SHP77 (cell line): ENCODE measurements at places on chromosomes 2 and 18.

- DNase-seq: no peak
Observed at GRCh38 chr2:120985997-120986651, 250.5 kb downstream of the GLI2 start.

GRCh38 chr2:68435615-68436014 lies 31.5 kb downstream of the FBXO48 start:
- no peak for DNase-seq

DNA sequence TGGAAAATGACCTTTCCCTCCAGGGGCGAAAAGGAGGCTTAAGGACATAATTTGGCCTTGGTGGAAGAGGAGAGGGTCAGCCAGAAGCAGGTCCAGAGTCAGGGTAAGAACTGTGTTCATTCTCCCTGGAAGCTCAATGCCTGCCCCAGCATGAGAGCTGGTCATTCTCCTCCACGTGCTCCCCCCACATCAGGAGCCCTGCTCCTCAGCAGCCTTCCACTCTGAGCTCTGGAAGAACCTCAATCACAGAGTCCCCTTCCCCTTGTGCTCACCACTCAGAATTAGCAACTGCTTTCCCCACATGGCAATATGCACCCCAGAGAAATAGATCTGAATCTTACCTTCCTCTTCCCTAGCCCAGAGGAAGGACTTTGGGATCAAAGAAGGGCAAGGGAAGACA lies 115.4 kb downstream of the TMEM200C start:
- DNase-seq: no peak

GRCh38 chr2:151056870-151057269 lies 204.8 kb downstream of the RBM43 start:
- DNase-seq: no peak

DNA sequence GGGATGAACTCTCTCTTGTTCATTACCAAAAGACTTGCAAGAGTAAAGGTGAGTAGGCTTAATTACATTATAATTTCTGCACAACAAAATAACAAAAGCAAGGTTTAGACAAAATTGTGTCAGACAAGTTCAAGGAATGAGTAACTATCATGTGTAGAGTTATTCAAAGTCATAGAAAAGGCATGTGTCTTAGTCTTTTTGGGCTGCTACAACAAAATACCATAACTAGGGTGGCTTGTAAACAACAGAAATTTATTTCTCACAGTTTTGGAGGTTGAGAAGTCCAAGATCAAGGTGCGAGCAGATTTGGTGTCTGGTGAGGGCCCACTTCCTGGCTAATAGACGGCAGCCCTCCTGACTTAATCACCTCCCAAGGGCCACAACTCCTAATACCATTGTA lies 37.6 kb downstream of the IL1R2 start:
- DNase-seq: no peak

GRCh38 chr2:135563793-135564192 lies 32.5 kb downstream of the R3HDM1 start:
- DNase-seq: no peak

DNA sequence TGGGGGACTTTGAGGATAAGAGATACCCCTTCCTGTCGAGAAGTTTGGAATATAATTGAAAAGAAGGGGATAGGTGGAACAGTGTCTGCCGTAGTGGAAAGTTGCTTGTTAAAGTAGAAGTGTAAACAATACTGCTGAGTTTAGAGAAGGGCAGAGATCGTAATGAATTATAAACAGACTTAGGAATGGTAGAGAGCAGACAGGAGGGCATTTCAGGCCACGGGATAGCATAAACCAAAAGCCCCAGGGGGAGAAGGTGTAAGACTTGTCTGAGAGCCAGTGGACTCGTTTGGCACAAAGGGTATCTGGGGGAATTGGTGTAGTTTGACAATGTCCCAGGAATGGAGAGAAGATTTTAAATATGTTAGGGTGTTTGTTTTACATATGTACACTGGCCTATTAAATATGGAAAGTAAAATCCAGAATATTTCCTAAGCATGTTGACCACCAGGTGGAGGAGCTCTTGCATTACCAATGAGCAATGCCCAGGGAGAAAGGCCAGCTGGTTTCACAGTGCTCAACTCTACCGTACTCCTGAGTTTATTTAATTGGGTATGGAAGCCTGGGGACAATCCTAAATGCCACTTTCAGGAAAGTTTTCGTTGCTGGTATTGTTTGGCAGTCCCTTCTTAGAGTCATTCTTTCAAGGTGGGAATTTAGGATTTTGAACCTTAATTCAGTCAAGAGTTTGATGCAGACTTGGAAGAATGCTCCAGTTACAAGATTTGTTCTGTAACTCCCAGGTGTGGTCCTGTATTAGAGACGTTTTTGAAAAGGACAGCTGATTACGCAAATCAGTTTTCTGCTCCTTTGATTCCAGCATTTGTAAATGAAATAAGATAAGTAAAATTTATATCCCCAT lies 7.5 kb downstream of the COPS8 start:
- no peak for DNase-seq

DNA sequence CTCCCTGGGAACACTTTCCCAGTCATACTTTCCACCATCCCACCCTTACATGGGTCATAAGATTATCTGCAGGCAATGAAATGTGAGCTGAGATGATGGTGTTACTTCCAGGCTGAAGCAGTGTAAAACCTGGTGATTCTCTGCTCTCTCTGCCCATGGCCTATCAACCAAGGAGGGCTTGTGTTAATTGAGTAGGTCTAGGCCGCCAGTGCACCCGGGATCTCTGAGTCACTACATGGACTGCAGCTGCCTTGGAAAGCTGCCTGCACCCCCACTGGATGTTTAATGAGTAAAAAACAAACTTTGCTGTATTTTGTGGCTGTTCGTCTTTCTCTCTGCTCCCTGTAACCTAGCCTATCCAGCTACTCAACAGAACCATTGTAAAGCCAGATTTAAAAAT lies 451.7 kb upstream of the SMIM21 start:
- no peak for DNase-seq

DNA sequence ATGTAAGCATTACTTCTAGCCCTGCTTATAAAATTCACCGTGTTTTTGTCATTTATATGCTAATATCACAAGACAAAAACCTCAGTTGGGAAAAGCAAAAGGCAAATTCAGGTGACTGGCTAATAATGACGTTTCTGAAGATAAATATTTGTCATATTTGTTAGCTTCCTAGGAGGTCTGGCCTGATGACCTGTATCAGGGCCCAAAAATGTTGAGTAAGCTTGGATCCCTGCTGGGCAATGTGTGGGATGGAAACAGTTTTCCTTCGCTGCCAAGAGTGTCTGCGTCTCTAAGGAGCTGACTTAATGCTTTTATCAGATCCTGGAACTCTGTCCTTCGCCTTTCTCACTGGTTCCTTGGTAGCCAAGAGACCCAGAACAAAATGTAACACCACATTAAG lies 230.1 kb upstream of the PXDN start:
- no peak for DNase-seq

- DNase-seq: no peak
Observed at GRCh38 chr2:186477790-186478189, 8.3 kb upstream of the ZC3H15 start.

DNA sequence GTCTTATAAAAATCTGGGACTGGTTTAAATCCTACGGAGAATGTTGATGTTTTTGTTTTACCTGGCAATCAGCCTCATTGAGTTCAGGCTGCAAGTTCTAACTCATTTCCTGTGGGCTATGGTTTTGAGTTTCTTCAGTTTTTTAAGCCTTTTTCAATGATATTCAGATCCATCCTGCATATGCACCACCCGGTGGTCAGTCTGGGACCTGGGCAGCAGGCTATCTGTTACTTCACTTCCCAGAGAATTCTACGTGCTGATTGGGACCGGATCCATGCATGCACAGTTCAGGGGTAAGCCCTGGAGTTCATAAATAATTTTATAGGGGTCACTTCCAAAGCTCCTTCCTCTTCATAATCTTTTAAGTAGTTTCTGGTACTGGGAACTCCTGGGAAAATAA lies 339.2 kb upstream of the HNRNPA3 start:
- no peak for DNase-seq
